ENCODE measurements at places on chromosomes 13 and 19. TPM values are rescaled to one million over a fixed set of nuclear protein-coding genes. Genes with fewer than 3 reads are reported as not detected.

The GRIK5 gene
- total RNA-seq: 0.57 TPM

The WDR87 gene
- total RNA-seq: not detected

The SIGLECL1 gene
- total RNA-seq: not detected

The PRR19 gene
- 0.46 TPM for total RNA-seq

The GJB6 gene
- total RNA-seq: 0.22 TPM

The KLF1 gene
- not detected for total RNA-seq

The DHDH gene
- 1.6 TPM for total RNA-seq

The ZNF708 gene
- 24.2 TPM for total RNA-seq

The SPIB gene
- 1.8 TPM for total RNA-seq

The PSG2 gene
- total RNA-seq: not detected

The MAB21L1 gene
- not detected for total RNA-seq

The KDM4B gene
- total RNA-seq: 65.8 TPM

- no peak for DNase-seq
Observed at GRCh38 chr13:75250526-75251178, 231.3 kb downstream of the TBC1D4 start.

GRCh38 chr13:44649104-44649428 lies 72.9 kb upstream of the TSC22D1 start:
- DNase-seq: peak; percentile 21

DNA sequence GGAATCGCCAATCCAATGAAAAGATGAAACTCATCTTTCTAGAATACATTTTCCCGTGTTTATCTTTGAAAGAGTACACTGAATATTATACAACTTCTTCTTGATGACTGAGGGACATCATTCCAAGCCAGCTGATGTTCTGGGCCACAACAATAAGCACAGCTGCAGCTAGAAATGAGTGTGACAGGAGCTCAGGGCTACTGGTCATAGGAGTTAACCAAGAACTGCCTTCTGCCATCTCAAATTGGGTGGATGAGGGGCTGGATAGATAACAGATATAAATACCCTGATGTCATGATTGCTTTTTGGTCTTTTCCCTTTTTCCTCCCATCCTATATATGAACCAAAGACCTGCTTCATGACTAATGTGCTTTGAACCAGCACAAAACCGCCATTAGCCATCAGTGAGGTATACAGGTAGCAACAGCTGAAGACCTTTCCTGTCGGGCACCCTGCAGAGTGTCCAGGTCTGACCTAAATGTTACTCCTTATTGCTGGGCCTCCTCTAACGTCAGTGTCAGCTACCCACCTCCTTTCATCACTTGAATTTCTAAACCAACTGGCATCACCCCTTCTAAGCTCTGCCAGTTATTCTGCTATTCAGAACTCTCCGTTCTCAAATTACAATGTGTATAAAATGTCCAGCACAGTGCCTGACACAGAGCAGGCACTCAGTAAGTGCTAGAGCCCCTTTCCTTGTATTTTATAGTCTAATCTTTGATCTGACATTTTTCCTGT lies 178.2 kb downstream of the ENOX1 start:
- no peak for DNase-seq

DNA sequence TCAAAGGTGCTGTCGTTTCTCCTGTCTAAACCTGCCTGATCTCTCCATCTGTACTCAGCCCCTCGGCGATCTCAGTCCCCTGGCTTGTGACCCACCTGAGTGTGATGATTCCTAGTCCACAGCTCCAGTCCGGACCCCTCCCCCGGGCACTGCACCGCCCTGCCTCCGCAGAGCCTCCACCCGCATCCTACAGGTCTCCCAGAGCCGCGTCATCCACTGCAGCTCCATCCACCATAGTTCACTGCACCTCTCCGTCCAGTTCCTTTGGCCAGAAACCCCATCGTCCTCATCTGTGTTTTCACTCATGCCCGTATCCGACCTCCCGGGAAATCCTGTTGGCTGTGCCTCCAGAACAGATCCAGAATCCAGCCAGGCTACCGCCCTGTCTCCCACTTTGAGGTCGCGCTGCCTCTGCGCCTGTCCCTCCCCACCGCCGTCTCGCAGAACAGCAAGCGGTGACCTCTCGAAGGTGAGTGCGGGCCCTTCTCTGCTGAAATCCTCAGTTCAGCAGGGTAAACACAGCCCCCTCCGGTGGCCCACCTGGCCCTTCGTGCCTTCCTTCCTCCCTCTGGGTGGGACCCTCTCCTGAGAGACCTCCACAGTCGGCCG lies 51.9 kb upstream of the MCF2L start:
- DNase-seq: no peak

DNA sequence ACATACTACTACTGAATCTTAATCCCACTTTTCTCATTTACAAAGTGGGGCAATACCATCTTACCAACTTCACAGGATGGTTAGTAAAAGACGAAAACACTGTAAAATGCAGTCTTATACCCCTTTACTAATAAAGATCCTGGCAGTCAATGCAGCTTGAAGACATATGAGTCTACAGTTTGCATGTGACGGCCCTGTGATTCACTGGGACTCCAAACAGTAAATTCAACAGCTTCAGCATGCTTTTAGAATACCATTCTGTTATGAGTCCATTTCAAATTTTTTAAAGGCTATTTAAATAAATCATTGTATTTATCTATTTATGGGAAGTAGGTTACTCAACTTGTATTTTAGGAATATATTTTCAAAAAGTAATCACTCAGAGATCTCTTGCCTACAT lies 629.1 kb downstream of the LIG4 start:
- no peak for DNase-seq

- no peak for DNase-seq
Observed at GRCh38 chr19:17926044-17926443, 6.8 kb upstream of the CCDC124 start.

DNA sequence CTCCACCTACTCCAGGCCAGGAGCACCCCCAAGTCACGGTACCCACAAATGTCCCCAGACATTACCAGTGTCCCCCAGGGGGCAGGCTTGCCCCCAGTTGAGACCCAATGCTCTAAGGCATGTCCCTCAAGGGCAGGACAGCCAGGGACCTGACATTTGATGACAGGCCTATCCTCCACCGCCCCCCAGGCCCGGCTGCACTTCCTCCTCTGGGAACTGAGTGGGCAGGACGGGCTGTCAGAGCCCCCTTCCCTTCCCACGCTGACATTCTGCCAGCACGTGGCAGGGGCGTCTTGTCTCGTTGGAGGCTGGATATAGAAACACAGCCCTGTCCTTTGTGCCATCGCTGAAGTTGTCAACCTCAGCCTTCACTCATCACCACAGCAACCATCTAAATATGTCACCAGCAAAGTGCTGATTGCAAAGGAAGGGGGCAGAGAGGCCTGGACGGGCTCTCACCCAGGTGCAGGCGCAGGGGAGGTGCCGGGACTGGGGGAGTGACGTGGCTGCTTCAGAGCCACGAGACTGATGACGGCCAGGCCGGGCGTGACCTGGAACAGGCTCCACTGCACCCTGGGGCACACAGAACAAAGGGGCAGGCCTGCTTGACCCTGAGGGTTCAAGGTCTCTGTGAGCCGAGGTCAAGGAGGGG lies 38.4 kb downstream of the GNG7 start:
- no peak for DNase-seq

- DNase-seq: no peak
Observed at GRCh38 chr13:45406421-45406820, 11.8 kb downstream of the SLC25A30 start.

DNA sequence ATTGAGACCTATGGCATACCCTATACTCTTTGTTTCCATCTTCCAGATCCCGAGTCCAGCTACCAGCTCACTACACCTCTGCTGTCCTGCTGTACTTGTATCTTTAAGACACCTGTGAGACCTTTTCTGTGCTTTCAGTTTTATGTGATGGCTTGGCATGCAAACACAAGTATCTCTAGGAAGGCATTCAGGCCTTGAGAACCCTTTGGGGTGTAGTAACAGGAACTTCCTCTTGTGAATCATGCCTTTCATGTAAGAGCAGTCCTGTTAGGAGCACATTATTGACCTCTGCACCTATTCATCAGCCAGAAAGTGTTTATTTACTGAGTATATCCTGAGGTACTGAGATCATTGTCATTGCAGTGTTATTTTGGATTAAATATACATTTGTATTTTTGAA lies 87.0 kb upstream of the HTR2A start:
- no peak for DNase-seq

DNA sequence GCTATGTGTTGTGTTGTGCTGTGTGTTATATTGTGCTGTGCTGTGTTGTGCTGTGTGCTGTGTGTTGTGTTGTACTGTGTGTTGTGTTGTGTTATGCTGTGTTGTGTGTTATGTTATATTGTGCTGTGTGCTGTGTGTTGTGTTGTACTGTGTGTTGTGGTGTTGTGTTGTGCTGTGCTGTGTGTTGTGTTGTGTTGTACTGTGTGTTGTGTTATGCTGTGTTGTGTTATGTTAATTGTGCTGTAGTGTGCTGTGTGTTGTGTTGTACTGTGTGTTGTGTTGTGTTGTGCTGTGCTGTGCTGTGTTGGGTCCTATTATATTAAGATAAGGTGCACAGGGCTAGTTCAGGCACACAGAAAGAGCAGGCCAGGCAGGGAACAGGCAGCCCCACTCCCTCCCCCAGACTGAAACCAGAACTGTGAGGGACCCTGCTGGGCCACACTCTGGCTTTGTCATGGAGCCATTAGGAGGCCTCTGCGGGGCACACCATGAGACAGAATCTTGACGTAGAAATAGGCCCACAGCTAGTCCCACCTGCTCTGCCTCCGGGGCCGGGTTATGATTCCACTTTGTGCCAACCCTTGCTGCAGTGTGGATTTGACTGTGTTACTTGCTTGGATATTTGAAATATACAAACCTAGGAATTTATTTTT lies 12.1 kb downstream of the SOX1 start:
- DNase-seq: no peak

DNA sequence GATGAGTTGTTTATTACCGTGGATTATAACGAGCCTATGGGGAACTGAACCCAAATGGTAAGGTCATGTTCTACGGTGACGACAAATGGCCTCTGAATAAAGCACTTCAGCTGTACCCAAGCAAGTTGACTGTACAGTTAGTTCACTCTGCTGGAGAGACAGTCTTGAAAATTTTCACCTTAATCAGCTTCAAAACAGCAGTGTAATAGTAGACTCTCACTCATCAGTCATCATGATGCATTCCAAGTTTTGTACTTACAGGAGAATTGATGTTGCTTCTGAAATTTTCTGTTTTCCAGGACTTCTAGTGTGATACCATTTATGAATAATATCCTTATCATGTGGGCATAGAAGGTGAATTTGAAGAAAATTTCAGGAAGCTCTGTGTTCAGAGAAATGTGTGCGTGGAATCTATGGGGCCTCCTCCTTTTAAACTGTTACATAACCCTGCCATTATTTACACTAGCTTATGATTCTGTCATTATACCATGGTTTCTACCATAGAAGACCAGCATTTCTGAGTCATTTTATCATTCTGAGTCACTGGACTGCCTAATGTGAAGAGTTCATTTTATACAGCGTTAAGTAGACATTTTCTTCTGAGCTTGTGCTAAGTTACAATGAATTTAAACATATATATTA lies 96.9 kb downstream of the WDFY2 start:
- DNase-seq: no peak

GRCh38 chr13:113106711-113107351 lies 1.2 kb downstream of the F7 start:
- no peak for DNase-seq

GRCh38 chr19:58400316-58400915 lies 5.0 kb downstream of the RNF225 start:
- DNase-seq: no peak

- DNase-seq: peak; percentile 16
Observed at GRCh38 chr13:41916173-41916954, 44.5 kb downstream of the VWA8 start.

GRCh38 chr13:30576528-30576927 lies 41.2 kb upstream of the USPL1 start:
- DNase-seq: peak; percentile 78

- no peak for DNase-seq
Observed at GRCh38 chr13:90857921-90858320, 489.6 kb upstream of the MIR17HG start.

DNA sequence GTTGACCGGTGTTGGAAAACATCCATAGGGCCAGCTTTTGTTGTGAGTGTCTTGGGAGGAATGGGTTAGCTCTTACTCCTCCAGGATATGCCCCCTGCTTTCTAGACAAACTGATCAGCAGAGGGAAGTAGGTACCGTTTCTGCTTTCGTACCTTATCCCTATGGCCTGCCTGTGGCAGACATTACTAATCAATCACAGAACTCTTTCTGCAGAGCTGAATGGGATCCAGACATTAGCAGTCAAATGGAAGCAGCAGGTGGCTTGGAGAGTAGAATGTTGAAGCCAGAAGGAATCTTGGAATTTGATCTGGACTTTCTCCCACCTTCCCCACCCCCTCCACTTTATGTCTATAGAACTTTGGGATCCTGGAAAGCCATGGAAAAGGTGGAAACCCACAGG lies 17.1 kb downstream of the NWD1 start:
- DNase-seq: no peak

DNA sequence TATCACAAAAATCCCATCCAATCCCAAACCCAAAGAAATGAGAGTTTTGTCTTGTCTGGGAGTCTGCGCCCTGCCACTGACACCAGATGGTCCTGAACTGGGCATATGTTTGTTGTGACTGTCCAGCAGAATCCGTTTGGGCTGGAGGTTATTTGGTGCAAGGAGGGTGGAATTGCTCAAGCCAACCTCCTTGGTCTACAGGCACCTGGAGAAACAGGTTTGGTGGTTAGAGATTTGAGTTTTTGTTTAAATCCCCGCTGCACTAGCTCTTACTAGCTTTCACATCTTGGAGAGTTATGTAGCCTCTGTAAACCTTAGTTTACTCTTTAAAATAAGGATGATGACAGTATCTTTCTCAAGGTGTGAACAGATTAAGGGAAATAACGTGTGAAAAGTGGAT lies 101.7 kb downstream of the SLC7A1 start:
- no peak for DNase-seq

- no peak for DNase-seq
Observed at GRCh38 chr13:106424805-106425204, 110.7 kb downstream of the EFNB2 start.

DNA sequence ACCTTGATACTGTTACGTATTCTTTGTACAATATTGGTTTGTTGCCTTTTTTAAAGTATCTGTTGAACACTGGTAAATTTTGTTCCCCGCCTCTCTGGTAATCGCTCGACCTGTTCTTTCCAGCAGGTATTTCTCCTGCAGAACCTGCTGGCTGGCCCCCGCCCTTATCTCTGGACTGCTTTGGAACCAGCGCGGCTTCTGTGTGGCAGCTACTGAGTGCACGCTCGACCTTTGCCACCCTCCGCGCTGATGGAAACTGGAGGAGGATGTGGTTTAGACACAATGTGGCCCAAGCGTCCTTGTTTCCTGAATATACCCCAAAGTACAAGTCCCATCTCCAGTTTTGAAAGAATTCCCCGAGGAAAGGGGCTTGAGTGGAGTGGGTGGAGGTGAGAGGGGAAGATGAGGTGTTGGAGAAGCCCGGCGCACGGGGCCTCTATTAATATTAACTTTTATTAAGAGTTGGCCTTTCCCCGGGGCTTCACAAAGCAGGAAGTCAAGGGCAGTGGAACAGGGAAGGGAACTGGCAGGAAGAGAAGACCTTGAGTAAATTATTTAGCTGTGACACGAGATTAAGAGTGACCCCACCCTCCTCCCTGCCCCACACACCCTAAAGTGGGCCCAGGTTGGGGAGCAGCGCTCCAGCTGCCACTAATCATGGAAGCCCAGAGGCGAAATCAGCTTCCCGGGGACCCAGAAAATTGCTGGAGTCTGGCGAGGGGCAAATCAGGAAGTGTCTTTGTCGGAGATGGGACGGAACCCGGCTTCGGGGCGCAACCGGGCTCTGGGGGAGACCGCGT lies 16.0 kb downstream of the CDX2 start:
- no peak for DNase-seq

- DNase-seq: peak; percentile 92
Observed at GRCh38 chr13:36818804-36819738, at the start of gene RFXAP. Gene RFXAP (plus strand): TSS chr13:36819222. CDS start chr13:36819358, 136 bp downstream.
